ENCODE measurements at places on chromosomes 2 and 18.

- peak; percentile 83 for DNase-seq
These were observed 35.8 kb downstream of the SH3RF3 start for GRCh38 chr2:109164739-109165221.

- peak; percentile 26 for DNase-seq
These were observed 887.9 kb downstream of the NRXN1 start for GRCh38 chr2:50143822-50144575.

DNA sequence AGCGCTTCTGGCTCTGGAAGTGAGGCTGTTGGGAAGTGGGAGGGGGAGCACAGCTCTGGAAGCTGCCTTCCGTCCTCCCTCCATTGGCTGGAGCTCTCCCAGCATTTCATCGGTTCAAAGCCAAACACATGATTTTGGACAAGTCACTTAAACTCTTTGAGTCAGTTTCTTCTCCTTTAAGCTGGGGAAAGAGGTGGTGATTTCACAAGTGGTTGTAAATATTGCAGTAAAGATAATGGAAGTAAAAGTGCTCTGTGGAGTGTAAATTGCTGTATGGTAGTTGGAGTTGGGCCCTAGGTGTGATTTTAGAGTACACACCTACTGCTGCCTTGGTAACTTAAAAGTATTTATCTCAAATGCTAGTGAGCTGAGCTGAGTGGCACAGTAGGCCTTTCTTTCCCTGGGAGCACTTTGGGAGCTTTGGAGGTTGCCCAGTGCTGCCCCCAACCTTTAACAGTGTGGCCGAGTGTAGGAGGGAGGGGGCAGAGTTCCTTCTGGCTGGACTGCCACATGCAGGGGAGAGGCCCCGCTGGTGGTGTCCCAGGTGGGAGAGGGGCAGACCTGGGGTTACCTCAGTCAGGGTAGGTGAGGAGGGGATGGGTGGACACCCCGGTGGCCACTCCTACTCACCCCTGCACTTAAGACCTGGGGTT is 54.7 kb downstream of the ASAP2 start:
- no peak for DNase-seq

DNA sequence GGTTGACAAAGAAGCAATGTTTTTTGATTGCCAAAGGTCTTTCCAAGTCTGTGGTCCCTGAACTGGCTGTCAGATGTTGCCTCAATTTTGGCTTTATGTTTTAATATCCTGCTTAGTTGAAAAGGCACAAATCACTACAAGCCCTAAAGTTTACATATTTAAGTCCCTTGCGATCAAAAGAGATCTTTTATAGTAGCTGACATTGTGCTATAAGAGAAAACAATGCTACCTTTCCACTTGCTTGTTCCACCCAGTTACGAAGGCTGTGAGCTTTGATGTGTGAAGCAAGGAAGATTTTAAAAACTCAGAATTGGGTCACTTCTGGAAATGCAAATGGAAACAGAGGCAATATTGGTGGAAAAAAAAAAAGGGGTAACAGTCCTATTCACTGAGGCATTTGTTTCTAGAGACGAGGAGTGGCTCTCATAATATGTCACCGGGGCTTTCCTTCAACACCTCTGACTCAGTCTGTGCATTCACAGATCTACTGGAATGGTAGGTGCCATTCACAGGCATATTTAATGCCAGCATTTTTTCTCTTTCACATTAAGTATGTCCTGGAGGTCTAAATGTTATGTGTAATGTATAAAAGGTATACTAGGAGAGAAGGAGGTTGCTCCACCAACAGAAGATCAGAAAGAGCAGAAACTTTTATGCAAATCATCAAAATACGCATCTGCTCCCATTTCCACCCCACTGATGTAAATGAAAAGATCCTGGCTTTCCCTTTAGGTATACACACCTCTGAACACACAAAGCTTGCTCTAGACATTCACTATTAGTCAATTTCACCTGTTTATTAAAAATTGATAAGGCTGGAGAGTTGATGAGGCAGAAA is 91.8 kb downstream of the TGIF1 start:
- no peak for DNase-seq

DNA sequence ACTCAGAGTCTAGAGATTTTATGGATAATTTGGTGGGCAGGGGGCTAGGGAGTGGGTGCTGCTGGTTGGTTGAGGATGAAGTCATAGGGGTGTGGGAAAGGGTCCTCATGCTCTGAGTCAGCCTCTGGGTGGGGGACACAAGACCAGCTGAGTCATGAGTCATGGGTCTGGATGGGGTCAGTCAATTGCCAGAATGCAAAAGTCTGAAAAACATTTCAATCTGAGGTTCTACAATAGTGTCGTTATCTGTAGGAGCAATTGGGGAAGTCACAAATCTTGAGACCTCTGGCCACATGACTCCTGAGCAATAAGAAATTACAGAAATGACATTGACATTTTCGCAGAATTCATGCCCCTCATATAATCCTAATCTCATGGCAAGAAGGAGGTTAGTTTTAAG is 15.1 kb downstream of the NMS start:
- DNase-seq: no peak

- DNase-seq: no peak
These were observed 159.3 kb downstream of the GLI2 start for GRCh38 chr2:120894966-120895365.

- DNase-seq: no peak
These were observed 21.5 kb upstream of the REEP1 start for GRCh38 chr2:86358957-86359356.

- peak; percentile 20 for DNase-seq
These were observed 56.2 kb downstream of the COBLL1 start for GRCh38 chr2:164785457-164785856.

GRCh38 chr2:177355874-177356273 is 36.7 kb upstream of the AGPS start:
- no peak for DNase-seq

DNA sequence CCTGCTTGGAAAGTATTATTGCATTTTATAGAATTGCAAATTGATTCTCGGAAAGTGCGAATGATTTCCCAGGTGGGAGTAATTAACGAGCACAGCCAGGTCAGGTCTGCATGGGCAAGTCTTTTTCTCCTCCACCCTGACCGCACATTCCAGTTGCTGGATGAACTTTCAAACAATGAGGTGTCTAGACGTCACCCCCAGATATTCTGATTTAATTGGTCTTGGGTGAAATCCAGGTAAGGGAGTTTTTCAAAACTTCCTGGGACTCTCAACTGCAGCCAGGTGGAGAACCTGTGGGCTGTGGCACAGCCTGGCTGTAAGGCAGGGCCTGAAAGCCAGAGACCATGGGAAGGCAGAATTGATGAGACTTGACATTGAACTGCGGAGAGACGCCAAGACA is 15.9 kb upstream of the RNF152 start:
- DNase-seq: no peak

DNA sequence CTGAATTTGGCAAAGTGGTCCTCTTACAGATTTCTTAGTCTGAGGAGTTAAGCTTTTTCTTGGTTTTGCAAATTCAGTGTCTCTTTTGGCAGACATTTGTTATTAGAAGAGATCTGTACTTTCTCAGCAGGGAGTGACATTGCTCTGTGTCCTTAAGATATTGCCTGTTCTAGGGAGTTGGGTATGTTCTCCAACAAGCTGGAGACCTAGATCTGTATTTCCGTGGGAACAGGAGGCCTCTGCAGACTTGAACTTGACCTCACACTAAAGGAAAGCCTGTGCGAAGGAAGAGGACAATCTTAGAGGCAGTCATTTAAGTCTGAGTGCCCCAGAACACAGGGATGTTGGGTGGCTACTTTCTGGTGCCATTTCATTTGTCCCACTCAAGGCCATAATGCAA is 107.0 kb upstream of the ATP8B1 start:
- no peak for DNase-seq

- no peak for DNase-seq
These were observed 20.3 kb downstream of the MRPL19 start for GRCh38 chr2:75666911-75667310.

DNA sequence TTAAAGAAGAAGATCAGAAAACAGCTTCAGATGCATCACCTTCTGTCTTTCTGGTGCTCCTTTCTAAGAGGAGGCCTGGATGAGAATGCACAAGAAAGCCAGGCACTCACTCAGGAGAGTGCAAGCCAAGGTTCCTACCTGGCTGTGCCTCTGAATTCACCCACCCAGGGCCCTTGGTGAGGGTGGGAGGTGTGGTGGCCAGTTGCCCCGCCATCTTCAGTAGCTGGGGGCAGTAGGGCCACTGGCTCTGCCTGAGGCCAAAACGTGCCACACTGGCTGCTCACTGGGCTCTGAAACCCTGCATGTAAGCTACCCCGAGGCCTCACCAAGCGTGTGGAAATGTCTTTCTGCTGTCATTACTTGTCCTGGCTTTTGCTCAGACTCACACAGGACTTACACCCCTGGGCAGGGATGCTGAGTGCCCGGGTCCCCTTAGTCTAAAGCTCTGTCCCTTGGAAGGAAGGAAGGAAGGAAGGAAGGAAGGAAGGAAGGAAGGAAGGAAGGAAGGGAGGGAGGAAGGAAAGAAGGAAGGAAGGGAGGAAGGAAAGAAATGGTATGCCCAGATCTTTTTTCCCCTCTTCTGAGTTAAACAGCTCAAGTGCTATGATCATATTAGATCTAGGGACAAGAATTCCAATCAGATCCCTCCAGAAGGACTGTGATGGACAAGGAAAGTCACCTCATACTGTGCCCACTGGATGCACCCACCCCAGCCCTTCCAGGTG is 8.5 kb upstream of the LBH start:
- no peak for DNase-seq

GRCh38 chr18:76489081-76489480 is 6.0 kb downstream of the ZNF516 start:
- no peak for DNase-seq

- DNase-seq: no peak
These were observed 66.4 kb upstream of the CHAC2 start for GRCh38 chr2:53701221-53701620.

- DNase-seq: no peak
These were observed 79.8 kb downstream of the VAPA start for GRCh38 chr18:9993521-9994025.

GRCh38 chr18:8750954-8751415 is 45.6 kb downstream of the MTCL1 start:
- peak; percentile 91 for DNase-seq

DNA sequence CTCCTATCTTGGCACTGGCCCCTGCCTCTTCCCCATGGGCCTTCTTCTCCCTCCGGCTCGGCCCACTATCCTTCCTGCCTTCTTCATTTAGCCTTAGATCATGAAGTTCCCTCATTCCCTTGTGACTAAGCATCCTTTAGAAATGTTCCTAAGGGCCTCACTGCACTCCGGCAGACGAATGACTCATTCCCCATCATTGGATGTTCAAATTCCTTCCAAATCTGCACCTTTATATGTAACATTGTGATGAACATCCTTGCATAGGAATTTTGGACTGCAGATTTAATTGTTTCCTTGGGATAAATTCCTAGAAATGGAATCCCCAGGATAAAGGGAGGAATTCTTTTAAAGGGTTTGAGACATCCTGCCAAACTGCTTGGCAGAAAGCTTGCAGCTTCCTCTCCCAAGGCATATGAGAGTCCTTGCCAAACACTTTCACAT is 19.0 kb downstream of the CRACDL start:
- DNase-seq: peak; percentile 82

- DNase-seq: no peak
These were observed 150.5 kb upstream of the L3MBTL4 start for GRCh38 chr18:6564950-6565814.

DNA sequence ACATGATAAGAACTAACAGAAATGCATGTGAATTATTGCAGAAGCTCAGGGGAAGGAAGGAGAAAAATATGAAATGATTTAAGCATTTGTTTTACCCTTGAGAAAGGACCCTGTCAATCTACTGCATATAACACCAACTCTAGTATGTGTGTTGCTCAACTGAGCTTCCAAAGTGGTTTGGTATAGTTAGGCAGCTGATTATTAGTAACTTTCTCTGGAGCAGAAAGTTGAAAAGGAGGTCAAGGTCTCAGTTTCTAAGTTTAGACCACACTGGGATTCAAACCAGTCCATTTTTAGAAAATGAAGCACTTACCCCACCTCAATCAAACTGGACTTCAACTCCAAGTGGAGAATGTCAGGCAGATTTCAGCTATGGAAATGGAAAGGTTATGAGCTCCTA is 123.3 kb upstream of the CDC42EP3 start:
- no peak for DNase-seq

- peak; percentile 46 for DNase-seq
These were observed 26.0 kb upstream of the SP3 start for GRCh38 chr2:173990970-173991819.

DNA sequence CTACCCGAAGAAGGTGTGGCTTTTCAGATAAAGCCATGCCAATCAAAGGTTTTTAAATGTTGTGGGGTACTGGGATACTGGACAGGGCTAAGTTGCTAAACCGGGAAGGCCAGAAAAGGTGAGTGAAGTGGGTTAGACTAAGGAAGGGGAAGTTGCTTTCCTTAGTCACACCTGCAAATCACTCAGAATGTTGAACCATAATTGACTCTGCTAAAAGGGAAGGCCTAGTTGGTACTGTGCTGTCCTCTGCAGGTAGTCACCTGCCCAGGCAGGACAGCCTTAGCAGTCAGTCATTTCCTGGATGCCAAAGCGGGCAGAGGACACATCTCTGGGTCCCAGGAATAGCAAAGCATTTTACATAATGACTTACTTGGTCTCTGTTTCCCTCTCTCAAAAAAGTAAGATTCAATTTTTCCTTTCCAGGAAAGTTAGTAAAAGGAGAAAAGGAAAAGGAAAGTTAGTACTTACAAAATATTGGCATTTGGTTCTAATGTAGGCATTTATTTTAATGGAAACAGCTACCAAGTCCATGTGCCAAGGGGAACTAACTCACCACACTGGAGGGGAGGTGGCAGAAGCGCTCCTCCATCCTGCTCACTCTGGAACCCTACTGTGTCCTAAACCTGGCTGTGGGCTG is 60.3 kb downstream of the RFTN2 start:
- no peak for DNase-seq

DNA sequence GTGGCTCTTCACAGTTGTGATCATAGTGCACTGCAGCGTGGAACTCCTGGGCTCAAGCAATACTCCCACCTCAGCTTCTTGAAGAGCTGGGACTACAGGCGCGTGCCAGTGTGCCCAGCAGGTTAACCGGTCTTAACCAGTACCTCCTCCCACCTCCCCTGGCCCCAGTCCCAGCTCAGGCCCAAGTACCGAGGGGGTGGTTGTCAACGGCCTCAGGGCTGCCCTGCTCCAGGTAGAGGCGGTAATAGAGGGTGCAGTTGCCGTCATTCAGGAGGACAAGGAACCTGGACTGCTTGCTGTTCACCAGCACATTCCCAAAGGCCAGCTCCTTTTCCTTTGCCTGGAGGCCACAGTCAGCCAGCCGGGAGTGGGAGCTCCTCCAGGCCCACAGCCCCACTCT is 19.7 kb downstream of the CFAP65 start:
- DNase-seq: no peak

DNA sequence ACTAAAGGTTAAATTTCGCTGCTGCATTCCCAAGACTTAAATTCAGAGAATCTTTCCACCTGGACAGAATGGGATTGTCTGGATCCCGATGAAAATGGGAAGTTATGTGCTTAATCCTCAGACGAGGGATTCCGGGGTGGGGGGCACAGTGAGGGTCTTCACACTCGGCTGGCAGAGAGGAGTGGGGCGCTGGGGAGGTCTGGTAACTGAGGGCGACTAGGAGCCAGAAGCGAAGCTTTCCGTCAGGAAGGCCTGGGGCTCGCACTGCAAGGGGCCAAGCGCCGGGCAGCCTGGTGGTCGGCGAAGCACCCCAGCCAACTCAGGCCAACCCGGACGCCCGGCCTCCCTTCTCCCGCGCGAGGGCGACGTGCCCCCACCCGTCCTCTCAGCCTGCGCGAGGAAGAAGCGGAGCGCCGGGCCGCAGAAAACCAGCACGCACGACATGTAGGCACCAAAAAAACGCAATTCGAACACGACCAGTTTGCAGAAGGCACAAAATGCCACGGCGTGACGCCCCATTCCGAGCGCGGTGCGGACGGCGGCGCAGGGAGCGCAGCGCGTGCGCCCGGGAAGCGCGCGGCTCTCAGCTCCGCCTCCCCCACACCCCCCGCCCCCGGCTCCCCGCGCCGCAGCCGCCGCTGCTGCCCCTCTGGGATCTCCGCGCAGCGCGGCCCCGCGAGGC is 188.1 kb downstream of the ZEB2 start:
- DNase-seq: no peak

Measured in EL (cell line).